ENCODE measurements at places on chromosomes 11 and 22.

GRCh38 chr11:103883291-103883690 is 153.1 kb upstream of the DDI1 start:
- DNase-seq, result no peak

DNA sequence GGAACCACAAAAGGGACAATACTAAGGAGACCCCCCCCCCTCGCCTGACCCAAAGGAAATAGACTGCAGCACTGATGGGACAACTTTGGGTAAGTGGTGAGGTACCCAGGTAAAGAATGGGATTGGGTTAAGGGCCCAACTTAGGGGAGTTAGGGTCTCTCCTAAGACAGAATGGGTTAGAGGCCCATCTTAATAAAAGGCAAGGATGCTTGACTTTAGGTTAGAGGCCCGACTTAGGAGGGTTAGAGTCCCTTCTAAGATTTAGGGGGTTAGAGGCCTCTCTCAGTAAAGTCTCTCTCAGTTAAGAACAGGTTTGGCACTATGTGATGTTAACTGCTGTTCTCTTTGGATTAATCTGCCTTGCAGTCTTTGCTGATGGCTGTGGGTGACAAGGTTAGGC is 41.0 kb upstream of the DBX1 start:
- DNase-seq, result no peak

DNA sequence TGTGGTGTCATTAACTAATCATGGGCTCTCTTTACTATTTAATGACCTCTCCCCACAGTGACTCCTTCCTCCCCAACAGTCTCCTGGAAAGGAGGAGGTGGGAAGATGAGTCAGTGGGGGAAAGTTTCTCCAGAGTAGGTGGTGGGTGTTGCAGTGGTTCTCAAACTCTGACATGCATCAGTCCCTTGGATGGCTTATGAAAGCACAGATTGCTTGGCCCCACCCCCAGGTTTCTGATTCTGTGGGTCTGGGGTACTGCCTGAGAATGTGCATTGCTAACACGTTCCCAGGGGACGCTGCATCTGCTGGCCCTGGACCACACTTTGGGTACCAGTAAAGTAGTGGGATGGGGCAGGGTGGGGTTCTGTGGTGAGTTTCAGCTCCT is 9.8 kb downstream of the CD82 start:
- peak; percentile 80 for DNase-seq

DNA sequence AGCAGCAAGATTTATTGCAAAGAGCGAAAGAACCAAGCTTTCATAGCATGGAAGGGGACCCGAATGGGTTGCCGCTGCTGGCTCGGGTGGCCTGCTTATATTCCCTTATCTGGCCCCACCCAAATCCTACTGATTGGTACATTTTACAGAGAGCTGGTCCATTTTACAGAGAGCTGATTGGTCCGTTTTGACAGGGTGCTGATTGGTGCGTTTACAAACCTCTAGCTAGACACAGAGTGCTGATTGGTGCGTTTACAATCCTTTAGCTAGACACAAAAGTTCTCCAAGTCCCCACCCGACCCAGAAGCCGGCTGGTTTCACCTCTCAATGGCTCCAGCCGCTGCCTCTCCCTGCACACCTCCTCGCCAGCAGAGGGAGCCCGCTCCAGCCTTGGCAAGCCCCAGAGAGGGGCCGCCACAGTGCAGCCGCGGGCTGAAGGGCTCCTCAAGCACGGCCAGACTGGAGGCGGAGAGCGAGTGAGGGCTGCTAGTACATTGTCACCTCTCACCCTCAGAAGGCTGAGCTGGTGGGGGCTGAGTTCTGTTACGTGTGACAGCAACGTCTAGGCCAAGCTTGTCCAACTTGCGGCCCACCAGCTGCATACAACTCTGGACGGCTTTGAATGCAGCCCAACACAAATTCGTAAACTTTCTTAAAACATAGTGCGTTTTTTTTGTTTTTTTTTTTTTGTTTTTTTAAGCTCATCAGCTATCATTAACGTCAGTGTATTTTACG is 8.7 kb downstream of the PTH start:
- DNase-seq, result peak; percentile 63

- no peak for DNase-seq
Measured at GRCh38 chr11:130421199-130421585, 7.2 kb downstream of the ADAMTS8 start.

DNA sequence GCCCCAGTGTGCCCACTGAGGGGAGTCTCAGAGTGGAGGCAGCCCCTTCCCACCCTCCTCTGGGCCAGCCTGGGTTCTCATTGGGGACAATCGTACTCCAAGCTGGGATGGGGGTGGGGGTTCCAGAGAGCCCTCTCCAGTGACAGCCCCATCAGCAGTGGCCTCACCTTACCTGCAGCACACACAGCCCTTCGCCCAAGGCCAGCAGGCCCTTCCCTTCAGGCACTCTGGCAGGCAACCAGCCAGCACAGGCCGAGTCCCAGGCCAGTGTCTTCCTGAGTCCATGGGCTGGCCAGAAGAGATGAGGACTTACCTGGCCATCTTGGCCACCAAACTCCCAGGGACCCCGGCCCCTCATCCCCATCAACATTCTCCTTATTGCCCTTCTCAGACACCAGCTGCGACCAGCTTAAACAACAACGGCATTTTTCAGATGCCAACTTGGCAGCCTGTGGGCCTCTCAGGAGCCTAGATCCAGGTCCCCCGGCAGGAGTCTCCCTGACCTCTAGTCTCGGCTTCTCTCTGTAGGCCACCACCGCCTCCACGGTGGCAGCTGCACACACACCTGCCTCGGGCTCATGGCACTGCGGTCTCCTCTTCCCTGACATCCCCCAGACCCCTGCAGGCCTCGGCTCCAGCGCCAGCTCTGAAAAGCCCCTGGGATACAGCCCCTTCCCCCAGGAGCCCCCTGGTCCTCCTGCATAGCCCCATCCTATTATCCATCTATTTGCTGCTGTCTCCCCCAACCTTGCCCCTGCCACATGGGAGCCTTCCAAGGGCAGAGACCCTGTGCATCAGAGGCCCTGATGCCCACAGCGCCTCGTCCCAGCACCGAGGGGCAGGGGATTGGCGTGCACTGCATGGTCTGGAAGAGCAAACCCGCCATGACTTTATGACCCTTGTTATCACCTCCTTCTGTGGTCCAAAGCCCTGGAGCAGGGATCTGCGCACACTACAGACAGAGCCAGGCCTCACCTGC is 111.2 kb upstream of the FGF3 start:
- DNase-seq, result no peak

GRCh38 chr11:4436411-4436810 is 12.7 kb upstream of the OR52K2 start:
- no peak for DNase-seq

DNA sequence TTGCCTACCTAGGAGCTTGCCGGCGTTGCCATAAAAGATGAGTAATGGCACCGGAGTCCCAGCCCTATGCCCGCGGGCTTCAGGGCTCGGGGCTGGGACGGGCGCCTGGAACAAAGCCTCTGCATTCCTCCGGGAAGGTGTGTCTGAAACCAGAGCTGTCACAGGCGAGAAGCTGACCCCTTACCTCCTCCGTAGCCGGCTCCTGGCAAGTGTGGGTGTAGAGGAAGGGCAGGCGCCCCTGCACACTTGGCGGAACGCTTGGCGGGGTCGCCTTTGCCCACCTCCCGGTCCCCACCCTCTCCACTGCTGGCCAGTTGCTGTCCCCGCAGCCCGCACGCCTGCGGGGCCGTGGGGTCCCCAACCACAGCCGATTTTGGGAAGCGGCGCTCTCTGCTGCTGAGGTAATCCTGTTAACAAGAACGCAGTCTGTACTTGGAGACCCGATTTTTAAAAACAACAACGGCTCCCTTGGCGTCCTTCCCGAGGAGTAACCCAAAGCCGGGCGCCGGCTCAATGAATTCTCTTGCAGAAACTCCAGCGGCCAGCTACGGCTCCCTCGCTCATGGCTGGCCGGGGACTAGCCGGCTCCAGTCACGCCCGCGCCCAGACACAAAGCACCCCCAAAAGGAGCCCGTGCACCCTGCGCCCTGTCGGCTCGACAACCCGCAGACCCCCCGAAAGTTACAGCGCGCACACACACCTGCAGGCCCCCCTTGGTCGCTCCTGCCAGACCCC is 89.2 kb downstream of the PLEKHA7 start:
- DNase-seq, result no peak

DNA sequence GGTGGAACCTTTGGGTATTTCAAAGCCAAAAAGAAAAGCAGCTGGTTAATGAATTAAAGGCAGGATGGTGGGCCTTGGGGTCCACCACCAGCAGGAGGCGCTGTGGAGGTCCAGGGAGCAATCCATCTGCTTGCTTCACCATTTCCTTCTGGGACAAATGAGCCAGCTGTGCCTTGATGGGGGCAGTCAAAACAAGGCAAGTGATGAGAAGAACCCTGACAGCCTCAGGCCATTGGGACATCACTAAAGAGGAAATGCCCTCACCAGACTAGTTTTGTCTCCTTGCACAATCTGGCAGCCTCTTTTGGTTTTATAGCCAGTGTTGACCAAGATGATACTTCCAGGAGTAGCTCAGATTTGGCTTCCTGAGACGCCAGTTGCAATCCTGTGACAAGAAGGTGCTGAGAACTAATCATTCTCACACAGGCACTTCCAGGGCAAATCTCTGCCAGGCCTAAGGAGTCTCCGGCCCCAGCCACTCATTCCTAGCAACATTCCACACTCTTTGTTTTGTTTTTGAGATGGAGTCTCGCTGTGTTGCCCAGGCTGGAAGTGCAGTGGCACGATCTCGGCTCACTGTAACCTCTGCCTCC is 38.2 kb upstream of the WEE1 start:
- DNase-seq, result peak; percentile 91

DNA sequence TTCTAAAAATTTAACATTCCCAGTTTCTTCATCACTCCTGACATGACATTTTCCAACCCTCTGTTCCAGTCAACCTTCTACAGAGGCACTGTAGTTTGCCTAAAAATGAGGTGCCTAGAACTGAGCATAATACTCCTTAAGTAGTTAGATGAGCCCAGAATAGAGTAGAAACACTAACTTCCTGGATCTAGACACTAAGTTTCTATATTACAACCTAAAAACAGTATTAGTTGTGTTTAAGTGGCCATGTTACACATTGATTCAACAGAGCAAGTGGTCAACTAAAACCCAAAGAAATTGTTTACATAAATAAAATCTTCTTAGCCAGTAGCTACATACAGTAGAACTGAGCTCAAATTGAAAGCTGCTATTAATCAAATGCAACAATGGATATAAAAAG is 1.3 kb downstream of the HPS5 start:
- no peak for DNase-seq

GRCh38 chr11:73945396-73945795 is 5.4 kb upstream of the DNAJB13 start:
- DNase-seq, result no peak

DNA sequence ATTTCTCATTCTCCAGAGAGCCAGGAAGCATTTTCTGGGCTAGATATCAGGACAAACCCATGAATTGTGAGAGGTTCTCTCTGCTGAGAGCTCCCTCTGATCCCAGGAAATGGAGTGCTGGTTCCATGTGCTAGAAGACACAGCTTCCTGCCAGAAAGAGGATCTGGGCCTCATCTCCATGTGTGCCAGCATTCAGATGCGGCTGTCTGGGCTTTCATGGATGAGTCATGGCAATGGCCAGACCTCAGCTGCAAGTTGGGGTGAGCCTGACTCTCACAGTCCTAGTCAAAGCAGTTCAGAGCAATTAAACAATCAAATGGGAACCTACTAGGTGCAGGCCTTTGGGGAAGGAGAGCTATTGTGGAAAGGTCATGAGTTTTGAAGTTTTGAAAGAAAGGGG is 82.3 kb upstream of the EED start:
- DNase-seq, result no peak

- DNase-seq, result no peak
Measured at GRCh38 chr11:98455500-98456307, 565.0 kb upstream of the CNTN5 start.

GRCh38 chr11:102097186-102097585 is 13.1 kb upstream of the YAP1 start:
- no peak for DNase-seq

GRCh38 chr11:46347637-46348311 is 511 bp downstream of the DGKZ start:
- DNase-seq, result peak; percentile 35

GRCh38 chr22:17767233-17768065 is 6.8 kb downstream of the BID start:
- peak; percentile 75 for DNase-seq

GRCh38 chr22:41939981-41940831 is 6.7 kb downstream of the CENPM start:
- DNase-seq, result peak; percentile 96

DNA sequence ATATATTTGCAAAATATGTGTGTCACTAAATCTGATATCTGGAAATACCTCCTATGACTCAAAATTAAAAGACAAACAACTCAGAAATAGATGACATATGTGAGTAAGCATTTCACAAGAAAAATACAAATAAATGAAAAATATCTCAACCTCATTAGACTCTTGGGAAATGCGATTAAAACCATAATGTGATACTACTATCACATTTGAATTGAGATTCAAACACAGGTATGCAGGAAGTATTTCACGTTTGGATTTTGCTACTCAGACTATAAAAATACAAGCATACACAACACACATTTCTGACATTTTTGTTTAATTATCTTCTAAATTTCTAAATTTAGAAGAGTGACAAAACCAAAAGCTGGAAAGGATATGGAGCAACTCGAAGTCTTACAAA is 811.9 kb upstream of the LRRC4C start:
- no peak for DNase-seq

DNA sequence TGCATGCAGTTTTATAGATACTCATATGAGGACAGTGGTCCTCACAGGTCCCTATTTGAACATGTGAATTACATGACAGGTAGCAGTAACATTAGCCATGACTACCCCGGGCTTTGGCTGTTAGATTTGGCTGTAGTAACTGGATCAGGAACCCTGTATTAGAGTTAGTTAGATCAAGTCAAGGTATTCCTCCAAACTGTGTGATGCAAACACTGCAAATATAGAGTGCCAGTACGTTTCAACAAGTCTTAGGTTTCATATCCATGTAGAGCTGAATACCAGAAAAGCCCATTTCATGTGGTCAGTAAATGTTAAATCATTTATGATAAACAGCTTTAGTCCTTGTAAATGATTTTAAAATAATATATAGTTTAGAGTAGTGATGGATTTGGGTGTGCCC is 29.5 kb upstream of the PITPNB start:
- no peak for DNase-seq

GRCh38 chr11:1275021-1275420 is 34.4 kb downstream of the TOLLIP start:
- no peak for DNase-seq

DNA sequence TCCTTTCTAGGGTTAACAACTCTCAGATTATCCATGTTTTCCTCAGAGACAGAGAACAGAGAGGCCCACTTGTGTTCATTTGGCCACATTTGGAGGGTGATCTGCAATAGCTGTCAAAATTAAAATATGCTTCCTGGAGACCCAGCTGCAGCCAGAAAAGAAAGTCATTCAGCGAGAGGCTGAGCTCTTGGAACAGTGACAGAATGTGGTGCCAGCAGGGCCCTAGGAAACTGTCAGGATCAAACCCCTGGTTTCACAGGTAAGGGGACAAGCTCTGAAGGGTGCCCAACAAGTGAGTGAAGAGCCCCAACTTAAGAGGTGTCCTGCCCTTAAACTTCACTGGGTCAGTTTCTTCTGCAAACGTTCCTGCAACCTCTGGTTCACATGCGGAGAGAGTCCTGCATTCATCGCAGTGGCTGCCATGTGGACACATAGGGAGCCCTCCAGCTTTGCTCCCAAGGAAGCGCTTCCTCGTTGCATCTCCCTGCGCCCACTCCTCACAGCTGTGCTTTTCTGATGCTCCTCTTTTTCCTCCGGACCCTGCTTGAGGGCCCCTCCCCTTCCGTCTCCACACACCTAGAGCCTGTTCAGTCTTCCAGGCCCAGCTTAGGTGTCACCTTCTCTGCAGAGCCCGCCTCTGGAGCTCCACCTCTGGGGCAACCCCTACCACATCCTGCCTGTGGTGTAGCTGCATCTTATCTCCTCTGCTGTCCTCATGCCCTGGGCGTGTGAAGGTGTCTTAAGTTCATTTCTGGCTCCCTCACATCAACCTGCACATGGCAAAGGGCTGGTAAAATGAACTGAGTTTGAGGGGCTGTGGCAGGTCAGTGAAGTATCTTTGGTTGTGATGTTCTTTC is 3.9 kb downstream of the UCP3 start:
- peak; percentile 81 for DNase-seq

Measured in activated CD4-positive, alpha-beta T cell treated with anti-CD3 and anti-CD28 coated beads, Interleukin-2, amount 50 U/mL, for 48 hours (primary cell).